GM13976 (cell line): ENCODE measurements at places on chromosomes 12 and 14.
A peak's percentile ranks its signal among the peaks of the same experiment; 100 is the strongest.

GRCh38 chr12:113875691-113876090 lies 90.4 kb downstream of the RBM19 start:
- no peak for DNase-seq

- no peak for DNase-seq
Measured at GRCh38 chr12:46609674-46610073, 216.1 kb downstream of the SLC38A4 start.

DNA sequence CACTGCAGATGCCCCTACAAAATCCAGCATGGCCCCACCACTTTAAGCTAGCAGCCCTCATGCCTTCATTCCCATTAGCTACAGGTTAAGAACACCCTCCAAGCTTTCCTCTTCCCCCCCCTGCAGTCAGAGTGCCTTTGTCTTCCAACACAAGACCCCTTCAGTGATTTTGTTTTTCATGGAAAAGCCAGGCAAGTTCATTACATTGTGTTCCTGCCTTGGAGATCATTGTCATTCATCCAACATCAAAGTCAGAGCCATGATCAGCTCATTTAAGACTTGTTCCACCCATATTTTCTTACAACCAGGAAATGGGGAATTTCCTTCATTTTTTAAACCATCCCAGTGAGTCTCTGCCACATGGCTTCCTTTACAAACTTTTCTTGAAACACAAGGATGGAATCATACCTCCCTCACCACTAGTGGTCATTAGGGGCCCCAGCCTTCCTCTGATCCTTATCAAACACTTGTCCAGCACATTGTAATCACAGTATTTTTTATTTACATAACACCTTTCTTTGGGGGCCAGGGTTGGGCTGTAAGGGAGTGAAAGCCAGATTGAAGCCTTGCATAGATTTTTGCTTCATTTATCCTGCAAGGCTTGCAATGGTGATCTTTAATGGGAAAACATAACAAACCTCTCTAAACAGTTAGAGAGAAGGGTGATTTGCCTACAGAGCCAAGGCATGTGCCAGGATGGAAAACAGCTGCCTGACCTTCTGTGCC lies 765.3 kb downstream of the MED13L start:
- DNase-seq: no peak

GRCh38 chr12:95988506-95989275 lies 7.5 kb downstream of the HAL start:
- DNase-seq: no peak

DNA sequence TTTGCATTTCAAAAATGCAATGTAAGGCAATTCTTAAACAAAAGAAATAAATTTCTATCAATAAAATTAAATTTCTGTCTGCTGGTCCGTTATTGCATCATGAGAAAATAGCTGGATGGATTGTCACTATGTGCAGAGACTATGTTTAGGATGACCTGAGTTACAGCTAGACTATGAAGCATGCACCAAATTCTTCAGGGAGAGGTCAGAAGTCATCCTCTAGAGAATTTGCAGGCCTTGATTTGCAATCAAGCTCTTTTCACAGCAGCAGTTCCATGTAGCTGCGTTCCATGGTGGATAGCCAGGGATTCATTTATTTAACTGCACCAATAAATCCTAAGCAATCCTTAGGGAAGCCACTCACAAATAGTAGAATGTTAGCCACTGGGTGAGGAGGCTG lies 253.7 kb downstream of the MSRB3 start:
- no peak for DNase-seq

DNA sequence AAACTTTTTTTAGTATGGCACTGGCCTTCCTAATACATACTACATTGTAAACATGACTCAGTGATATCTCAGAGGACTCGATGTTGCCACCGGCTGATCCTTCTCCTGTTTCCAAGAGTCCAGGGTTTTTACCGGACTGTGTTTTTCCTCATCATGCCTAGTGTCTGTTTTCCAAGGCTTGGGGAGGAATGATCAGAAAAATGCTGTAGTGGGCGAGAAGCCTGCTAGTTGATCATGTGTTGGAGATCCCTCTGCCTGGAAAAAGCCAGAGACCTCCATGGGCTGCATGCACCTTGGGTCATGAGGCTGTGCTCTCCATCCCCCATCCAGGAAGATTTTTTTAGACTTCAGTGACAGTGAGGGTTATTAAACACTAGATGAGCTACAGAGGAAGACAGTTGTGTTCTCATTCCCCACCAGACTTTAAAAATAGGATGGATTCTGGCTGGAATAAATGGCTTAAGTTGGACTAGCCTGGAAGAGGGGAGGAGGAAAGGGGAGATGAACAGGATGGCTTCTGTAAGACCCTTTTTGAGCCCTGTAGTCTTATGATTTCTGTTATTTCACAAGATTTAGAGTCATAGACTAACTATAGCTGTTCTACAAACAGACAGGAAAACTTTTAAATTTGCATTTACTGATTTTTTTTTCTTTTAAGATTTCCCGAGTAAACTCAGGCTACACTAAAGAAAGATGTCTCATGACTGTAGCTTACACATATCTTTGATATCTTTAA lies 145.7 kb downstream of the SAMD4A start:
- no peak for DNase-seq

GRCh38 chr12:77813558-77813957 lies 17.1 kb upstream of the NAV3 start:
- no peak for DNase-seq

GRCh38 chr12:132391326-132392041 lies 62.1 kb upstream of the GALNT9 start:
- DNase-seq: no peak

GRCh38 chr14:72568296-72568992 lies 325.5 kb downstream of the DPF3 start:
- DNase-seq: no peak

DNA sequence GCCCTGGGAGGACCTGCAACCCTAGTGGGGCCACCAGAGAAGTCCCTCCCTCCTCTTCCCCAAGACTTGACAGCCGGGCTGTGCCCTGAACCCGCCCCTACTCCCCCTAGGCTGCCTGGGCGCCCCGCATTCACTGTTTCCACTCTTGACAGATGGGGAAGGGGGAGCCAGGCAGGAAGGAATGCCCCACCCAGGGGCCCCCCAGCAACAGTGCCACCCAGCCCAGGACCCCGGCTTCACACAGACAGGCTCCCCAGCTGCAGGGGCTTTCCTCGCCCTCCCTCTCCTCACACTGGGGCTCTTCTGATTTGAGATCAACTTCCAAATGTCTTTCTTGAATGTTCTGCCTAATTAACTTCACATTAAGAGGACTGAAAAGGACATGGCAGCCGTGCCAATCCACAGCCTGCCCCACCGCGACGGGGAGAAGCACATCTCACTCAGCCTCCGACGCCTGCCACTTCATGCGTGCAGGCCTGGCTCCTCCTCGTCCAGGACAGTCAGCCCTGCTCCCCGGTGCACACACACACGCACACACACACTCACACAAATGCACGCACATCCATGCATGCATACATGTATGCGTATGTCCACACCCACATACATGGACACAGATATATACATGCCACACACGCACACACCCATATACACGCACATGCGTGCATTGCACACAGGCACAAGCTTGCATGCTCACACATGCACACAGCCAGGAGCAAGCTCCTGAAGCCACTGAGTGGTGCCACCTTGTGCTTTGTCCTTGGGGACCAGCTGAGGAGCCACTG lies 19.6 kb upstream of the C14orf180 start:
- no peak for DNase-seq

- no peak for DNase-seq
Measured at GRCh38 chr12:63068857-63069442, 82.1 kb downstream of the AVPR1A start.

DNA sequence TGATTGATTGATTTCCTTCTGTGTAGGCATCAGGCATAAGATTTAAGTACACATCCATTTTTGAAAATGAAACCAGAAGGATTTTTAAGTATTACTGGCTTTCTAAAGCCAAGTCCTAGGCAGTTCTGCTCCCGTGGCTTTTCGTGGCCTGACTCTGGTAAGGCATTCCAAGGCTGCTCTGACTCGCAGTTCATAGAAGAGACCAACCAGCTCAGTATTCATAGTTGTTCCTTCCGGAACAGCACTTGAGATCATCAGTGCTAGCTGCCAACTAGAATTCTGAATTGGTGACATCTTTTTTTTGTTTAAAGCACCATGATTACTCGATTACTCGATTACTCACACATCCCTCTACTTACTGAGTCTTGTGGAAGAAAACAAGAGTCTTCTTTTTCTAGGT lies 25.9 kb downstream of the SUDS3 start:
- DNase-seq: no peak

- DNase-seq: no peak
Measured at GRCh38 chr12:3049611-3050249, 27.4 kb upstream of the TSPAN9 start.

GRCh38 chr14:60093606-60094005 lies 1.9 kb downstream of the PCNX4 start:
- no peak for DNase-seq

GRCh38 chr14:22338917-22339715 lies 249.9 kb downstream of the DAD1 start:
- DNase-seq: no peak

- DNase-seq: no peak
Measured at GRCh38 chr12:39581592-39581991, 38.0 kb downstream of the ABCD2 start.

DNA sequence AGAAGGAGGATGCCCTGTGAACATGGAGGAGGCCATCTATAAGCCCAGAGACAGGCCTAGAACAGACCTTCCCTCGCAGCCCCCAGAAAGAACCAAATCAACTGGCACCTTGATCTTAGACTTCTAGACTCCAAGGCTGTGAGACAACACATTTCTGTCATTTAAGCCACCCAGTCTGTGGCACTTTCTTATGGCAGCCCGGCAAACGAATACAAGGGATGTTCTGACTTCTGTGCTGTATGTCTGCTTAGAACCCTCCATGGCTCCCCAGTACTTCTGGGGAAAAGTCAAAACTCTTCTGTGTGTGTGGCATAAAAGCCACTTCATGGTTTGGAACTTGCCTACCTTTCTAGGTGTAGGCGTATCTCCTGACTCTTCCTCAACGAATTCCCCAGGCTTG lies 42.9 kb downstream of the RBM19 start:
- DNase-seq: no peak

DNA sequence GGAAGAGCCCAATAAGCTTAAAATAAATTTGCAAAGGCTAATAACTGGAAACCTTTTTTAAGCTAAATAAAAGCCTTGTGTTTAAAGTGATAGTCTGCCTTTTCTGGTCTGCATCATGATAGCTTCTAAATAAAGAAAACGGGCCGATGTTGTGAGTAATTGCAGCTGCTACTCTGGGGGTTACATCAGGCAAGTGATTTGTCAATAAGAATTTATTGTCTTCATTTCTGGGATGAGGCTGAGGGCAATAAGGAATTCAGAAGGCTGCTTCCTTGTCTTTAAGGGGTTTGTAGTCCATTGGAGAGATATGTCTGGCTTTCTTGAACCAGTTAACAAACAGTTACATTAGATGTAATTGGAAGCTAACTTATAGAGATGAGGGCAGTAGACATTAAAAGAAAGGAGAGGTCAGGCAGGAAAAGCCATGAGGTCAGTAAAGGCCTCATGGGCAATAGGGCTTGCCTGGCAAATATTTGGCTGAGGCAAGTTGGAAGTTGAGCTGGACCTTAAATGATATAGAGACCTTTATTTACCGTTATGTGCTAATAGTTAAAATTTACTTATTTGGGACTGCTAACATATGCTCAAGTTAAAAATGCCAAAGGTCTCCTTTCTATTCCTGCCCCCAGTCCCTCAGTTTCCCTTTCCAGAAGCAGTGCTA lies 85.0 kb downstream of the CRADD start:
- DNase-seq: no peak

GRCh38 chr14:54818201-54819133 lies 84.2 kb downstream of the GCH1 start:
- DNase-seq: no peak

DNA sequence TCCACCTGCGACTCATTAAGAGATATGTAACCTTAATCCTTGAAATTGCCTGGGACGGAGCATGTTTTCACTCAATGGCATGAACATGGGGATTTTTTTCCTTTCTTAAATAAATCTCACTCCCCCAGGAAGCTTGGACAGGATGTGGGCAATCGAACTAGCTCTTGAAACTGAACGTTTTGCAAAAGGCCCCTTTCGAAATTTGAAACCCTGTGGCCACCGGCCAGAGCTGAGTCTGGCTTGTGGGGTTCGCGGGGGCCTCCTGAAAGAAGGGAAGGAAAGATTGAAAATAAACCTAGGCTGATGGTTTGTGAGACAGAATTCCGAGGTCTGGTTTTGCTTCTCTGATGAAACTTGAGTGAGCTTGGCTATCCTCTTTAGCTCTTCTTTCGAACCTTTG lies 101.4 kb upstream of the RTL1 start:
- DNase-seq: no peak

- DNase-seq: no peak
Measured at GRCh38 chr14:71666571-71667145, 265.6 kb upstream of the RGS6 start.

DNA sequence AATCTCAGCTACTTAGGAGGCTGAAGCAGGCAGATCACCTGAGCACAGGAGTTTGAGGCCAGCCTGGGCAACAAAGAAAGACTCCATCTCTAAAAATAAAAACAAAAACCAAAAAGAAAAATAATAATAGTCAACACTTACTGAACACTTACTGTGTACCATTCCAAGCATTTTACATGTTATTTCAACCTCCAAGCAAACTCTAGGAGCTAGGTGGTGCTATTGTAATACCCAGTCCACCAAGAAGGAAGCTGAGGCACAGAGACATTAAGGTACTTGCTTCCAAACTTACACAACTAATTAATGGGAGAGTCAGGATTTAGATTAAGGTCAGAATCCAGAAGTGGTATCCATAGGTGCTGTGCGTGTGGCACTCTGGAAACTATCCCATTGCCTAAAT lies 13.7 kb upstream of the OR6J1 start:
- peak; percentile 48 for DNase-seq

DNA sequence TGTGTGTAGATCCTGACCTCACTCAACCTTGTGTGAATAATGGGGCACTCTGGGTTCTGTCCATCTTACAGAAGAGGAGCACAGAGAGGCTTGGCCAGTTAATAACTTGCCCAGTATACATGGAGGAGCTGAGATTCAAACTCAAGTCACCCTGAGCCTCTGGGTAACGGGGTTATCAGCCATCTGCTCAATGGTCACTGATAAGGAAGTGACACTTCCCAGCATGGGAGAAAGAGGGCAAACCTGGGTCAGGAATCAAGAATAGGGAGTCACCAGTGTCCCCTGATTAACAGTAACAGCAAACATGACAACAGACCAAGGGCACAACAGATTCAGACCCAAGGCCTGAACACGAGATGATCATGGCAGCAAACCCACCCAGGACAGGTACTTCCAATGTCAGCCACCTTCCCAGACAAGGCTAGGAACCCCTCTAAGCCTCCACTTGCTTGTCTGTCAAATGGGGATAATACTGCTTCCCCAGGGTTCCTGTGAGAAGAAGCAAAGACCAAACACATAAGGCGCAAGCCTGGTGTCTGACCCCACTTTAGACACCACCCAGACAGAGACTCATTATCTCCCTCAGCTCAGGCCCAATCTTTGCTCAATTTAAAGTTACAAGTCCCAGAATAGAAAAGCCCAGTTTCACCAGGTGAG lies 3.6 kb downstream of the CCDC85C start:
- DNase-seq: no peak

DNA sequence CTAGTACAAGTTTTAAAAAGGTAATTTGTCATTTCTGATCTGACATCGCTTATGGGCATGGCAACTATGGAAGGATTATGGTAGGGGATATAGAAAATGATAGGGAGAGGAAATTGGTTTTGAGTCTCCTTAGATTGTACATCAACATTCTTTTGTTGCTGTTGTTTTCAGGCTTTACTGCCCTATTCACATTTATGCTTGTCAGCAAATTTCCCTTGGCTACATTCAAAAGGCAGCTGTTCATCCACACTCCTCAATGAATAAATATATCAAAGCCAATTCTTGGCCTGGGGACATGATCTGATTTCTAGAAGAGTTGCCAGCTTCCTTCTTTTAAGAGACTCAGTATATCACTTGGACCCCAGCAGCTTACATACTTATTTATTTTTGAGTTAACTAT lies 283.4 kb downstream of the CEP128 start:
- DNase-seq: no peak
